ENCODE measurements at places on chromosomes 6 and 20.

DNA sequence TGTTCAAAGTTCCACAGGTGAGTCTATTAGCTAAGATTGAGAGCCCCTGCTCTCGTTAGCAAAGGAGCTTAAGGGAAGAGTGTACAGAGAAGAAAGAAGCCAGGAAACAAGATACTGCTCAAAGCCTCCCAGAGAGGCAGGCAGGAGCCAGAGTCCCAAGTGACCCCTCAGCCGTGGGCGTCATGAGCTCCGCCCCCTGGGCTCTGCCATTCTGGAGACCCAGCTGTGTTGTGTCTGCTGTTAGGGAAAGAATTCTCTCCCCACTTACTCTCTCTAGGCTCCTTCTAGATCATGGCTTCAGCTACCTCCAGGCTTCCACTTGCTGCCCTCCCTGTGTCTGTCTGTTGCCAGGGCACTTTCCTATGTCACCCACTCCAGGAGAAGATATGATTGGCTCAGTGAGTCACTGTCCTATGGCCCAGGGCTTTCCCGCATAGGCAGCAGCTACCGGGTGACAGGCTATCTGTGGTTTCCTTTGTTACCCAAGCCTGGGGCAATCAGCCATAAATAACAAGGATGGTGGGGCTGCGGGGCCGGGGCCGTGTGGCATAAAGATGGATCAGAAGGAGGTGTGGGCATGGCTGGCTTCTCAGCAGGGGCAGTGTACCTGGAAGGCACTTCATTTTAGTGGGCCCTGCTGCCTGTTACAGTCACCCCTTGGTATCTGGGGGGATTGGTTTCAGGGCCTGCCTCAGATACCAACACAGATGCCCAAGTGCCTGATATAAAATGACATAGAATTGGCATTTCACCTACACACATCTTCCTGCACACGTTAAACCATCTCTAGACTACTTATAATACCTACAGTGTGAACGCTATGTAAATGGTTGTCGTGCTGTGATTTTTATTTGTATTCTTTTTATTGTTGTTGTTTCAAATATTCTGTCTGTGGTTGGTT lies 118.9 kb downstream of the ARMC2 start:
- peak; percentile 59 for DNase-seq

DNA sequence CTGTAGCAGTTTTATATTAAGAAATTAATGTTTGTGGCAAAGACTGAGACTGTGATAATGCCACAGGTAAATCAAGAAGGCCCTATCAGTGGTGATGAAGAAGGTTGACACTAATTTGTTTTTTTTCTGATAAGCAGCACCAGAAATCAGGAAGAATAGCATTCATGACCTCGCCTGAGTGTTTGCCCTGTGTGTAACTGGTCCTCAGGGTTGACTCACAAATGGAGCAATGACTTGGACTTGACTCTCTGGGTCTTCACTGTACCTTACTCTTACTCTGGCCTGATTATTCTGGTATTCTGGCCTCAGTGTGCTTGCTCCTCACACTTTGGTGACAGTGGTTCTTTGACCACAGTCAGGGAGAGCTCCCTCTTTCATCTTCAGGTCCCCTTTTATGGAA lies 243.9 kb downstream of the HAO1 start:
- no peak for DNase-seq

DNA sequence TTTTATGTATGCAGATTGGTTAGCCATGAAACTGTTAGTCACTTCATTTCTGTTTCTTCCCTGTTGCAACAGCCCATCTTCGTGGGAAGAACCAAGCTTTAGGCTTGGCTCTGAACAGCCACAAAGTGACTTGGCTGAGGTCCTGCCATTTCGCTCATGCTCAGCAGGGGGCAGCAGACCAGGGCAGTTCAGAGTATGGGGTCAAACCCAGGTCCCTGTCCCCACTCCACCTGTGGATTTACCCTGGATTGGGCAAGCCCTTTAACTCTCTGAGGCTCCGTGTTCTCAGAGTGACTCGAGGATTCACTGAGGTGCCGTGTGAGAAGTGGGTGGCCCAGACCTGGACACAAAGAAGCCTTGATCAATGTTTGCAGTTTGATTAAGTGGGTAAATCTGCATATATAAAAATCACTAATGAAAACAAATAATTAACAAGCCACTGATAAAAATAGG lies 19.8 kb upstream of the MAP1LC3A start:
- DNase-seq: peak; percentile 68

DNA sequence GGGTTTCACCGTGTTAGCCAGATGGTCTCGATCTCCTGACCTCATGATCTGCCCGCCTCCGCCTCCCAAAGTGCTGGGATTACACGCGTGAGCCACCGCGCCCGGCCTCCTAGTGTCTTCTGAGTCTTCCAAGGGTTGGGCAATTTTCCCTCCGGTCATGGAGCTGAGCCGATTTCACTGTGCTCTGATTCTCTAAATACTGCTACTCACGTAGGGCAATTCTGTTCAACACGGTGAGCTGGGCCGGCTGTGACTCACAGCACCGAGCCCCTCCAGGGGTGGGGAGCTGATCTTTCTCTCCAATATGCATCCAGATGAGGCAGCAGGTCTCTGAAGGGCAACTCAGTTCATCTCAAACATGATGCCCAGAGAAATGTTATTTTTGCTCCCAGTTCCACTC lies 71.6 kb upstream of the CD93 start:
- no peak for DNase-seq

DNA sequence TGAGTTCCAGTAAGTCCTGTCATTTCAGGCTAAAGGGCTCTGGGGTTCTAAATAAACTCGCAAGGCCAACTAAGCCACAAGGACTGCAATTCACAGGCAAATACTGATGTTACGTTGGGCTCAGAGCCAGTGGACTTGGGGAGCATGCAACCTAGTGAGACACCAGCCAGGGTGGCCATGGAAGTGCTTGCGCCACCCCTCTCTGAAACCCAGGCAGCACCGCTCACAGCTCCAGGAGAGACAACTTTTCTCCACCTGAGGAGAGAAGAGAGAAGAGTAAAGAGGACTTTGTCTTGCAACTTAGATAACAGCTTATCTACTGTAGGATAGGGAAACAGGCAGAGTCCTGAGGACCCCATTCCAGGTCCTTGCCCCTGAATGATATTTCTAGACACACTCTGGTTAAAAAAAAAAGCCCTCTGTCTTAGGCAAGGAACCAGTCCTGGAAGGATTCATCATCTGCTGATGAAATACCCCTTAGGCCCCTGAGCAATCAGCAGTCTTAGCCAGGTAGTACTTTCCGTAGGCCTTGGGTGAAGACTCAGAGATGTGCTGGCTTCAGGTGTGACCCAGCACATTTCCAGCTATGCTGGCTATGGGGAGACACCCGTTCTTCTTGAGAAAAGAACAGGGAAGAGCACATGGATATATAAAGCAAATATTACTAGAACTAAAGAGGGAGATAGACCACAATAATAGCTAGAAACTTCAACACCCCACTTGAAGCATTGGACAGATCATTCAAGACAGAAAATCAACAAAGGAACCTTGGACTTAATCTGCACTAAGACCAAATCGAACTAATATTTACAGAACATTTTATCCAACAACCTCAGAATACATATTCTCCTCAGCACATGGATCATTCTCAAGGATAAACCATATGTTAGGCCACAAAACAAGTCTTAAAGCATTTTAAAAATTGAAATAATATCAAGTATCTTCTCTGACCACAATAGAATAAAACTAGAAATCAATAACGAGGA lies 31.5 kb upstream of the TBC1D32 start:
- no peak for DNase-seq

GRCh38 chr6:33967966-33968724 lies 164.3 kb upstream of the MLN start:
- no peak for DNase-seq

DNA sequence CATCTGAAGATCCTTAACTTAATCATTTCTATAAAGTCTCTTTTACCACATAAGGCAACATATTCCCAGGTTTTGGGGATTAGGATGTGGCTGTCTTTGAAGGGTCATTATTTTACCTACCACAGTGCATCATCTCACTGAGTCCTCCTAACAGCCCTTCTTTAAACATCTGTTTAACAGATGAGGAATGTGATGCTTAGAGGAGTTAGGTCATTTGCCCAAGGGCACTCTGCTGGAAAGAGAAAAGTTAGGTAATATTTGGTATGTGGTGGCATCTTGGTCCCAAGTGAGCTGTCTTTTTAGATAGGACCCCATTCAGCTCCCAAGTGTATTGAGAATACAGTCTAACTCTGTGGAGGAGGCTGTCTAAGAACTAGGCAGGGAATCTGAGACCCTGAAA lies 11.0 kb downstream of the MMP24 start:
- DNase-seq: no peak

DNA sequence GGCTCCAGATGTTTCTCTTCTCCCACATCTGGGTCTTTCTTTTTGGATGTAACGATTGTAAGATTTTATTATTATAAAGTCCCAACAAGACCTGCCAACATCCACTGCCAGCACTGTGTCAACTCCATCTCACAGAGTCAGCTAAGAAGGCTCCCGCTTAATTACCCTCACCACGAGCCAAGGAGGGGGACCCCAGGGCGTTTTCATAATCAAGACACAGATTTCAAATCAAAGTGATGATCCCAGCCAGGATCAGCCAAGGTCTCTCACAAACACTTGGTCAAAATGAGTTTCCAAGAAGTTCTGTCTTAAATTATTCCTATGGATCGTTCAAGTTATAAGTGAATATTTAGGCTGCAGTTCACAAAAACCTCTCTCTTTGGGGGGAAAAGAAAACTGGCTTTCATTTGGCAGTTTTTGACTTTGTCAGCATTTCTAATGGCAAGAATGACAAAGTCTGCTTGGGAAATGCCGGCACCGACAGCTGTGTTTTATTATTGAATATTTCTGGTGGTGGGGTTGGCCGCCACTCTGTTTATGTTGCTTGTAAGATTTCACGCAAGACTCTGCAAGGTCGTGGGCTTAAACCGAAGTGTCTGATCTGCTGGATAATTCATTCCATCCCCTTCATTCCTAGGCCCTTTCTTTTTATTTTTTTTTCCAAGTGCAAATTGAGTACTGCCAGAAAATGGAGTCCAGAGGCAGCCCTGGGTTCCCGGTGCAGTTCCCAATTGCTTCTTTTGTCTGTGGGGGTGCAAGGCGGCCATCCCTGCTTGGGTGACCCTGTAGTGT lies 170.2 kb upstream of the PMEPA1 start:
- peak; percentile 71 for DNase-seq

DNA sequence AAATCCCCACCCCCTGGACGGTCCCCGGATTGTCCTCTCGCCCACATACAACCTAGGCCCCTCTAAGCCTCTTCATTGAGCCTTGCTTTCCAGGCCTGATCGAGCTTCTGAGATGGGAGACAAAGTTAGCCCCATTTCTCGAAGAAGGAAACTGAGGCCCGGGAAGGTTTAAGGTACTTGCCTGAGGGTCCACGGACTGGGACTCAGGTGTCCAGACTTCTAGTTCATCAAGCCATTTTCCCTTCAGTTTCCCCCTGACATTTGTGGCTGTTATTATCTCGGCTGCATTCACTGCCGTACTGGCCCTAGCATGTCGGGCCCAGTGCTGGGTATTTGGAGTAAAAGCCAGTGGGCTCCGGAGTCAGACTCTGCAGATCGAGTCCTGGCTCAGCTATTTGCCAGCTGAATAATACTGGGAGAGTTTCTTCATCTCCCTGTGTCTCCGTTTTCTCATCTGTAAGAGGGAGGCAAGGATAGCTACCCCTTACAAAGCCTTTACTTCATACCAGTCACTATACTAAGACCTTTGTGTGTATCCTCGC lies 633 bp downstream of the RPRD1B start:
- no peak for DNase-seq

DNA sequence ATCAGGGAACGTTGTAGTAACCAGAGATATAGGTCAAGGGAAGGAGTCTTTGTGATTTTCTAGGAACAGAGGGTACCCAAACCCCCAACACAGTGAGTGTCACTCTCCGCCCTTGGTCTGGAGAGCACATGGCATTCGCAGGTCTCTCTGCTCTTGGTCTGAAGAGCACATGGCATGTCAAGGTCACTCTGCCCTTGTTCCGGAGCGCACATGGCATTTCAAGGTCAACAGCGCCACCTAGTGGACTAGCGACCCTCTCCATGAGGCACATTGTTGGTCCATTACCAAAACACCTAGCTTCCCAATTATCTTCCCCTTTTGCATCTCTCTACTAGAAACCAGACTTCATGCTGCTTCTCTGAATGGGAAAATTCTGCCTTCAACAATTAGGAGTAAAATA lies 260.0 kb downstream of the C6orf118 start:
- DNase-seq: peak; percentile 80

DNA sequence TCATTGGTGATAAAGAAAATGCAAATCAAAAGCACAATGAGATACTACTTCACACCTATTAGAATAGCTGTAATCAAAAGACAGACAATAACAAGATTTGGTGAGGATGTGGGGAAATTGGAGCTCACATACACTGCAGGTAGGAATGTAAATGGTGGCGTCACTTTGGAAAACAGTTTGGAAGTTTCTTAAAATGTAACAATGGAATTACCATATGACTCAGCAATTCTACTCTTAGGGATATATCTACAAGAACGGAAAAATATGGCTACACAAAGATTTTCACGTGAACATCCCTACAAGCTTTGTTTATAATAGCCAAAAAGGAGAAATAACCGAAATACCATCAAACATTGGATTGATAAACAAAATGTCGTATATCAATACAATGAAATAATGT lies 270.4 kb downstream of the DOK5 start:
- no peak for DNase-seq

DNA sequence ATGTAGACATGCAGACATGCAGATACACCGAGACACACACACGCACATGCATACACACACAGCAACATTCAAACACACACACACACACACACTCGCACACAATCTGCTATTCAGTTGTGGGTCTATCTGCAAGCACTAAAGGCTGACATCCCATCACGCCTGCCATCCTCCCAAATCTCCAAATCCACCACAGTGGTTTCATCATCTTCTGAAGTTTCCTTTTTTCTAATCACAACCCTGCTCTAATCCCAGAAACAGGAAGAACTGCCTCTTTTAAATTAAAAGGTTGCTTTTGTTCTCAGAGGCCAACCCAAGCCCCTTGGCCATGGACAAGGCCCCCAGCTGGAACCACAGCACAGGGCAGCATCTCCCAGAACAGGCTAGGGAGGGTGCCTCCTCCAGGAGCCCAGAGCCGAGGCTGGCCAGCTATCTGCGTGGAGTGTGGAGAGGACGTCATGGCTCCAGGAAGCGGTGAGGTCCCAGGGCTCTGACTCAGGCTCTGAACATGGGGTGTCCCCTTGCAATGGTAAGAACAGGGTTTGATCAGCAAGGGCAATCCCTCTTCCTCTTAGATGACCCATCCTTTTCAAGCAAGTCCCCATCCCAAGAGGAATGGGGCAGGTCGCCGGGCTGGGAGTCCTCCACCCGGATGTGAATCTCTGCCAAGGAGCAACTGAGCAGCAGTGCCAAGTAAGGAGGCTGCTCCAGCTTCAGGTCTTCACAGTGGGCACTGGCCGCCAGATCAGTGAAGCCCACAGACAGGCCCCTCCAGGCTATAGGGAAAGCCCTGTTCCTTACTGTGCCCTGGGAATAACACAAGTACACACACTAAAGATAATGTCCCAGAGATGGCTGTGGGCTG lies 14.7 kb downstream of the FOXF2 start:
- DNase-seq: no peak

DNA sequence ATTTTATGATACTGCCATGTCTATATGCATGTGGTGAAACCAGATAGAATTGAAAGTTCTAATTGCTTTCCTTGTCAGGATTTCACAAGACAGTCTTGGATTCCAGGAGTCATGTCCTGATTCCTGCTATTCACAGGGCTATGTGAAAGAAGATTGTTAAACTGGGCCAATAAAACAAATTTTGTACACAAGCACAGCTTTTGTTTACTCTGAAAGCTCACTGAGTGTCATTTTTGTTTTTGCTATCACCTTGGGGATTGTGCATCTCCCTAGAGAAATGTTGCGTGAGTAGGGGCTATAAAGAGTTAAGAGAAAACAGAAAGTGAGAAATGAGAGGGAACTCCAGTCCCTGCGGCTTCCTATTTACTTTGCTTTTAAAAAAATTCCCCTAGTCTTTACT lies 627.5 kb downstream of the PKHD1 start:
- no peak for DNase-seq
